Activated CD8-positive, alpha-beta T cell treated with anti-CD3 and anti-CD28 coated beads, Interleukin-2, amount 10 ng/mL, durations not matched to agents 7 days and 5 days (primary cell): ENCODE measurements at places on chromosomes 1 and 21.

DNA sequence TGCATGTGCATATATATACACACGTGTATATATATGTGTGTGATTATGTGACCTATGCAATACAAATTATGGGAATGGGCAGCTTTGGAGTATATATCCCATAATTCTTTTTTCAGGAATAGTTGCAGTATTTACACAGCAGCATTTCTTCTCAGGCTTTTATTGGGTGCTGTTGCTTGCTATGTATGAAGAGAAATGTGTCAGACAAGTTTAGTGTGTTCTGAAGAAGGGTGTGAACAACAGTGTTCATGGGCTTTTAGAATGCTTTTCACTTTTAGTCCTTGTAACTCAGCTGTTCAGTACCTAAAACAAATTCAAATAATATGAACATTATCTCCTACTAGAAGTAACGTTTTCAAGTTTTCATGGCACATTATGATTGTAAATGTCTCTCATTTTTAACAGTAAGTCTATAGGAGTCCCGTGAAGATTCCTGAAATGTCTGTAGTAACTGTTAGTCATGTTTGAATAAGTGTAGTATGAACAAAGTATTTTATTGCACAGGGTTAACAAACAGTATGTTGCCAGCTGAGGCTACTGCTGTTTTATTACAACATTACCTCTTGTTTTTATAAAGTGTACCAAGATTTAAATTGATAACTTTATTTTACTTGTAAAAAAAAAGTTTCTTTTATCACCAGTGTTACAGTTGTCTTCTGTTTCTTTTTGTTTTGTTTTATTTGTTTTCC, 42.5 kb downstream of the TMED5 start:
- H3K4me3 ChIP-seq, result no peak overlapping the region
- peaks cover 37% of the 10 kb centered on the region for H3K36me3 ChIP-seq
- no peak overlapping the region for H3K27ac ChIP-seq
- no peak for DNase-seq
- peaks cover 3% of the 10 kb centered on the region for H3K4me1 ChIP-seq
- H3K27me3 ChIP-seq, result no peaks in the 10 kb centered on the region

DNA sequence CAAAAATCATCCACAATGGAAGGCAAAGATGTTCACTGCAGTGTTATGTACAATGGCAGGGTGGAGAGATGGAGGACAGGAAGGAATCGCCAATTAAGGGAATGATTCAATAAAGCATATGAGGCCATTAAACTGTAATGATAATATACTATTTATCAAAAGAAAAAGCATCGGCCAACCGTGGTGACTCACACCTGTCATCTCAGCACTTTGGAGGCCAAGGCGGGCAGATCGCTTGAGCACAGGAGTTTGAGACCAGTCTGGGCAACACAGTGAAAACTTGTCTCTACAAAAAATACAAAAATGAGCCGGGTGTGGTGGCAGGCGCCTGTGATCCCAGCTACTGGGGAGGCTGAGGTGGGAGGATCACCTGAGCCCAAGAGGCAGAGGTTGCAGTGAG, 89.1 kb downstream of the SSBP3 start:
- peaks cover 13% of the 10 kb centered on the region for H3K36me3 ChIP-seq
- no peak overlapping the region for H3K4me3 ChIP-seq
- H3K27ac ChIP-seq, result no peak overlapping the region
- peaks cover 42% of the 10 kb centered on the region for H3K4me1 ChIP-seq
- no peak for DNase-seq
- no peaks in the 10 kb centered on the region for H3K27me3 ChIP-seq

GRCh38 chr1:96649301-96649700, 72.3 kb upstream of the PTBP2 start:
- no peaks in the 10 kb centered on the region for H3K36me3 ChIP-seq
- H3K4me1 ChIP-seq, result no peaks in the 10 kb centered on the region
- no peak for DNase-seq

DNA sequence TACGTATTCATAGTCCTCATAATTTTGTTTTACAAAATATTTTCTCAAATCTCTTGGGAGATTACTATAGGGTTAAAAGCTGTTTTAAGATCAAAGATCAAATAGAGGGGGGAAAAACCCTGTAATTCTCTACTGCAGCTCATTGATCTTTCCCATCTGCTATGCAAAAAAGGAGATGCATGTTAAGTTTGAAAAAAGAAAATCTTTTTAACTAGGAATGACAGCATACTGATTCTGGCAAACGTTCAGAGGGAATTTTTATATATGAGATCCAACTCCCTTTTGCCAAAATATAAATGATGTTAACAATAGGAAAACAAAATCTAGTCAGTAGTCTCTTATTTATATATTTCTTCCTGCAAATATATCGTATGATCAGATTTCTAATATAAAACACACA, 69.1 kb downstream of the SMYD3 start:
- no peak for DNase-seq
- no peak overlapping the region for H3K27ac ChIP-seq
- H3K4me1 ChIP-seq, result no peaks in the 10 kb centered on the region

GRCh38 chr1:206556750-206557635, 49.7 kb downstream of the RASSF5 start:
- H3K27me3 ChIP-seq, result no peaks in the 10 kb centered on the region
- peak overlapping the region; percentile 82 for H3K27ac ChIP-seq
- peaks cover 45% of the 10 kb centered on the region for H3K36me3 ChIP-seq
- H3K4me1 ChIP-seq, result peaks cover 67% of the 10 kb centered on the region
- peak overlapping the region; percentile 86 for H3K4me3 ChIP-seq
- DNase-seq, result peak; percentile 95

DNA sequence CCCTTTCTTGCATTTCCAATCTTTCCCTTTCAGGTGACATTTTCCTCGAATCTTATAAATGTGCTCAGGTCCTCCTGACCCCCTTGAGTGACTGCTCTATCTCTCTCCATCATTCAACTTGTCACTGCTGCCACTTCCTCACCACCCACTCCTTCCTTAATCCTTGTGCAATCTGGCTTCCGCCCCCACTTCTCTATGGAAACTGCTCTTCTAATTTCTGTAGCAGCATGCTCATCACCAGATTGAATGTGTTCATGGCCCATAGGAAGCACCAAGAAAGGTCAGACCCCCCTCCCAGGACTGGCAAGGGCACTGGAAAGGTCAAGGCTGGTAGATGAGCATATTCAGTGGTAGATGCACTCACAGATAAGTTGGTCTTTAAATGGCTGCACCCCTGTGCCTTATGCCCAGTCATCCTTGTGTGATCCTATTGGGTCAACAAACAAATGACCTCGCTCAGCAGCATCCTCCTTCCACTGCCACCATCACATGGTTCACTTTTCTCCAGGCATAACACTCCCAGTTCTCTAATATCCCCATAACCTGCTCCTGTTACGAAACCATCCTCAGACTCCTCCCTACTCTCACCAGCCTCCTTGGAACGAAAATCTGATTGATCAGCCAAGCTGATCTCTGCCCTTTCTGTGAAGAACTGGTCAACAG, 288.5 kb upstream of the POU3F1 start:
- no peak overlapping the region for H3K27ac ChIP-seq
- no peaks in the 10 kb centered on the region for H3K36me3 ChIP-seq
- no peaks in the 10 kb centered on the region for H3K4me1 ChIP-seq

DNA sequence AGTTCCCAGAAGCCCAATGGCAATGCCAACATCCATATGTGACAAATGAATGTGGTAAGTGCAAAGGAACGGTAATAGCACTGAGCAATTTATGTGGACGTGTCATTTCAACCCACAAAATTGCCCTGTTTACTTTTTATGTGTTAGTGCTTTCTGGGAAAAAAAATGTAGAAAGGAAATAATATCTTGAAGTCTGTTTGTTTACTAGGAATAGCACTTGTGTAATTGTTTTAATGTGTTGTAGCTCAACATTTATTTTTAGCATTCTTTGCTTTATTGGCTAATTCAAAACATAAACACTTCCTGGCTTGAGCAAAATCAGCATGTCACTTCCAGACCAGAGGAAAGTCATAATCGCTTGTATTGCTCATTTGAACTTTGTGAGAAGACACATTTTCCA, 224.8 kb upstream of the KCNK2 start:
- DNase-seq, result no peak
- H3K4me3 ChIP-seq, result no peak overlapping the region
- H3K4me1 ChIP-seq, result no peaks in the 10 kb centered on the region
- H3K27me3 ChIP-seq, result no peaks in the 10 kb centered on the region
- no peaks in the 10 kb centered on the region for H3K36me3 ChIP-seq
- H3K27ac ChIP-seq, result no peak overlapping the region

- peaks cover 9% of the 10 kb centered on the region for H3K27me3 ChIP-seq
- no peak for DNase-seq
- no peak overlapping the region for H3K27ac ChIP-seq
- H3K36me3 ChIP-seq, result no peaks in the 10 kb centered on the region
Observed at GRCh38 chr1:53398576-53399365, 60.4 kb upstream of the DMRTB1 start.

- no peak overlapping the region for H3K4me3 ChIP-seq
- DNase-seq, result no peak
- H3K27me3 ChIP-seq, result no peaks in the 10 kb centered on the region
- no peak overlapping the region for H3K27ac ChIP-seq
- H3K36me3 ChIP-seq, result no peaks in the 10 kb centered on the region
Observed at GRCh38 chr21:40073642-40074041, 206.4 kb downstream of the PCP4 start.

DNA sequence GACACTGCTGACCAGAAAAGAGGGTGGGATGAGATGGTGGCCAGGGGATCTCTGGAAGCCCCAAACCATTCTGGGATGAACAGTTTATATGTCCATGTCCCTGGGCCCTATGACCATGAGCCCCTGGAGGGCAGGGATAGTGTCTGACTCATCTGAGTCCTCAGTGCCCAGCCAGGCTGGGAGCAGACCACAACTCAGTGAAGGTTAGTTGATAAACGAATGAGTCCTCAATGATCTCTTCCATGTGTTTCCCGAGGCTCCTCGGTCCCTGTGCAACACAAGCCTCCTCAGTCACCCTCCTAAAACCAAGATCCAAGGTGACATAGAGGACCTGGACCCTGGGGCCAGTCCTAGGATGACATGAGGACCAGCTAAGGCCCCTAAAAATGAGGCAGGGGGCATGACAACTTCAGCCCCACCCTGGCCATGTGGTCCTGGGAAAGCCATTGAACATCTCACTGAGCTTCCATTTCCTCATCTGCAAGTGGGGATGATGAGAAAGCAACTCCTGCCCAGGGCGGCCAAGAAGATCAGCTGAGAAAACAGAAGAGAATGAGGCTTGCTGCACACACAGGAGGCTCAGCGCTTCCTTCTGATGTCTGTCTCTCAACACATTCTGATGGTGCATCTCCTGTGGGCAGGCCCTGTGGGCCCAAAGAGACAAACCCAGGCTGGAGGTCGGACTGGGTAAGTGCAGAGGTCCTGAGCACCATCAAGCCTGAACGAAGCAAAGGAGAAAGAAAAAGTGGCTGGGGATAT, 86.3 kb downstream of the GLIS1 start:
- no peak for DNase-seq
- H3K27me3 ChIP-seq, result peaks cover 15% of the 10 kb centered on the region
- H3K27ac ChIP-seq, result no peak overlapping the region
- no peaks in the 10 kb centered on the region for H3K36me3 ChIP-seq
- H3K4me1 ChIP-seq, result no peaks in the 10 kb centered on the region
- H3K4me3 ChIP-seq, result no peak overlapping the region

DNA sequence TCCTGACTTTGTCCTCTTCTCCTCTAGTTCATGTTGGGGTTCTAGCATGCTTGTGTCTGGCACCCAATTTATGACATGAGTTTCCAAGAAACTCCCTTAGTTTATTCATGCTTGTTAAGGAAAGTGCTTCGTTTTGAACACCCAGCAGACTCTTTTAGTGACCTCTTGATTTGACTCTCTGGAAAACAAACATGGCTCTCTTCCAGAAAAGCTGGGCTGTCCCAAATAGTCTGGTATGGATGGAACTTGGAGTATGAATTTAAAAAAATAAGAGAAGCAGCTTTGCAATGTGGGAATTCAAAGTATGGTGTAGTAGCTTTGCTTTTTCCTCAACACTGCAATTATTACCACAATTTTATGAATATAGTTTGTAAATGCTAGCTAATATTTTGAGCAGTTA, 143.4 kb upstream of the C8B start:
- H3K36me3 ChIP-seq, result no peaks in the 10 kb centered on the region
- no peak overlapping the region for H3K27ac ChIP-seq
- no peak for DNase-seq
- H3K4me3 ChIP-seq, result no peak overlapping the region
- no peaks in the 10 kb centered on the region for H3K4me1 ChIP-seq
- H3K27me3 ChIP-seq, result no peaks in the 10 kb centered on the region

- H3K27ac ChIP-seq, result no peak overlapping the region
- H3K36me3 ChIP-seq, result no peaks in the 10 kb centered on the region
- no peak overlapping the region for H3K4me3 ChIP-seq
- DNase-seq, result no peak
- H3K27me3 ChIP-seq, result peaks cover 11% of the 10 kb centered on the region
- H3K4me1 ChIP-seq, result peaks cover 11% of the 10 kb centered on the region
Observed at GRCh38 chr1:9402256-9402616, 109.5 kb downstream of the SPSB1 start.
